ENCODE measurements at places on chromosomes 4 and X.

GRCh38 chr4:6705646-6706045 is 4.0 kb downstream of the MRFAP1L1 start:
- DNase-seq, result no peak

DNA sequence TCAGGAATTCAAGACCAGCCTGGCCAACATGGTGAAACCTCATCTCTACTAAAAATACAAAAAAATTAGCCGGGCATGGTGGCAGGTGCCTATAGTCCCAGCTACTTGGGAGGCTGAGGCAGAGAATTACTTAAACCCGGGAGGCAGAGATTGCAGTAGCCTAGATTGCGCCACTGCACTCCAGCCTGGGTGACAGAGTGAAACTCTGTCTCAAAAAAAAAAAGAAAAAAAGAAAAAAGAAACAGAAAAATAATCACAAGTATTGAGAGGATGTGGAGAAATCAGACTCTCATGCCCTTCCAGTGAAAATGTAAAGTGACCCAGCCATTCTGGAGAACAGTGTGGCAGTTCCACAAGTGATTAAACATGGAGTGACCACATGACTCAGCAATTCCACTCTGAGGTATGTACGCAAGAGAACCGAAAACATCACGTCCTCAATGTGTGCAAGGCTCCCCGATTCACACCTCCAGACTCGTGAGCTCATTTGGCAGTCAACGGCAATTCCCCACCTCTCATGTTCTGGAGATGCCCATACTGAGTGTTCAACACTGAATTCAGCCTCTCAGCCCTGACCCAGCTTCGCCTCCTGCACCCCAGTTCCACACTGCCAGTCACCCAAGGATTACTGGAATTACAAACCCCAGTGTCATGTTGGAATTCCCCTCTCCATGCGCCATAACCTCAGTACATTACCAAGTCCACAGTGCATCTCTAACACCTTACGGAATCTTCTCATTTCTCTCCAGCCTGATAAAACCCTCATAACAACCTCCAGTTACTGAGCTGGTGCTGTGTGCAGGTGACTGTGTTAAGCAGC is 21.1 kb downstream of the ACOX3 start:
- peak; percentile 36 for DNase-seq

DNA sequence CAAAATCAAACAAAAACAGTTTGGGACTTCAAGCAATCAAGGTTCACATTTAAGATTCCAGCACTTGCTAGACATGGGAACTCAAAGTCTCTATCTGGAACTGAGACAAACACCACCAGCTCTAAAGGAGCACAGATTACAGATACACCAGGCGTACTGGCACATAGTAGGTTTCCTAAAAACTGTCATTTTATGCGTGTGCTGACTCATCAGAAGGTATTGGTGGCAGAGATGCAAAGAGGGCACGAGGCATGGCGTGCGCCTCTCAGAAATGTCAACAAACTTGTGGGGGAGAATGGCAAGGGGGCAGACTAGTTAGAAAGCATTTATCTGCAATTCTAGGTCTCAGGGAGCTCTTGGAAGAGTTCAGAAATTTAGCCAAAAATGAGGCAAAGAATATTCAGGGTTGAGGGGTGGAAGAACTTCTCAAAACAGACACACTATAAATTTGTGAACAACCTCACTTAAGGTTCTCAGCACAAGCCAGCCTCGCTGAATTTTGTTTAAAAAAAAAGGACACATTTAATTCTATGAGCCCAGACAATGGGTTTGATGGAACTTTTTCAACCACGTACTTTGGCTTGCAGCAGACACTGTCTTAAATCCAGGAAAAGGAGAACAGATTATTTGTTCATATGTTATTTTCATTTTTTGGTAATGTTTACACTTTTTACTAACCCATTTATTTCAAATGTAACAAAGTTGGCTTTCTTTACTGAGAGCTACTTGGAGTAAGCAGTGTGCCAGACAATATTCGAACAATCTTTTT is 100.0 kb downstream of the SHISA3 start:
- no peak for DNase-seq

DNA sequence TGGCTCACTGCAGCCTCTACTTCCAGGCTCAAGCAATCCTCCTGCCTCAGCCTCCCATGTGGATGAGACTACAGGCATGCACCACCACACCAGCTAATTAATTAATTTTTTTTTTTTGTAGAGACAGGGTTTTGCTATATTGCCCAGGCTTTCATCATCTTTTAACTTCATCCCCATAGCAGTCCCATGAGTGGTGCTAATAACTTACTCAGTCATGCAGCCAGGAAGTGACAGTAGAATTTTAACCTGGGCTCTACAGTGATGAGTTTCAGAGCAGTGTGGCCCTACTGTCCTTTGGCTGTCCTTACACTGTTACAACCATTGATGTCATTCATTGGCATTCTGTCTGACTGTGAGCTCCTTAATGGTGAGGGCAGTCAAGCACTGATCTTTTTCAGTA is 3.9 kb upstream of the OCIAD2 start:
- DNase-seq, result no peak

DNA sequence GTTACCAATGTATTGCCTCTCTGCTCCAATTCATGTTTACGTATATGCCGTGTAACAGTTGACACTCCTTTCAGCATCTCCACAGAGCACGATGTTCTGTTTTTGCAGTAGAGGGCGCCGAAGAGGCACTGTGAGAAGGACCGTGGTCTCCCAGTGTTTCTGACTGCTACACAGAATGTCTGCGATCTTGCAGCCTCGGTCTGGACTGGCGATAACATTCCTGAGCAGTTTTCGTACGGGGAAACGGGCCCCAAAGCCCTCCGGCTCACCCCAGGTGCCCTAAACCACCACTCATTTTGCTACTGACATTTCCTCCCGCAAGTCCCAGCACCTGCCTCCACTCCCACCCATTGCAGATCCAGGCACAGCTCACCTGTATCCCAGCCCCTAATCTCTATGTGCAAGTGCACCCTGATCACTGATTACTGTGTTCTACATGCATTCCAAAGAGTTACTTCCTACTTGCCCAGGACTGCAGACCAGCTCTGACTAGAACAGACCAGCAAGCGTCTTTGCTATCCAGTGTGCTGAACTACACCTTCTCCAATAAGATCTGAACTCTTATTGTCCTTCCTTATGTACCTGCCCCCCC is 12.4 kb upstream of the NFXL1 start:
- no peak for DNase-seq

DNA sequence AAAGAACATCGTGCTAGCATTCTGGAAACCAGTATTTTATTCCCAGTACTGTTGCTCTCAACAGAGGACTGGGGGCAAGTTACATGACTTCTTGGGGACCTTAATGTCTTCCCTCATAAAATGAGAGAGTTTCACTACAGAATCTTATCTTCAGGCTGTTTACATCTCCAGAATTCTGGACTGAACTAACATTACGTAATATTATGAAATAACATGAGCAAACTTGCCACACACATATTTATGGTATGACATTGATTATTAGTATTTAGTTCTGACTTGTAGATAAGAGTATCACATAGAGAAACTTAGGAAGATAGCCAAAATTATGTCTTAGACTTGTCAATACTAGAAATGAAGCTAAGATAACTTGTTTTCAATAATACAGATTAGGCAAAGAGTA is 68.0 kb downstream of the NFKB1 start:
- no peak for DNase-seq

DNA sequence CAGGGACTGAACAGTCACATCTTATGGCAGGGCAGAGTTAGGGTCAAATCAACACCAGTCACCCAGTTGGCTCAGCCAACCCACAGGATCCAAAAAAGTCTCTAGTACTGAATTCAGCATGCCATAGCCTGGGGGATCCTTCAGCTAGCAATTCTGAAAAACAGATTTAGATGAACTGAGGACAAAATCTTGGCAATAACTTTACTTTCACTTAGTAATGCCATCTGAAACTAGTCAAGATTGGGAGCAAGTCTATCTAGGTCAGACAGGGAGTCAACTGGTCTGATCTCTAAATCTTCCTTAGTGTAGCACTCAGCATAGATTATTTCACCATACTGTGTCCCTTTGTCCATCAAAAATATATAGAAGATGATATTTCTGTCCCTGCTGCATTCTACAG is 76.0 kb downstream of the HHIP start:
- no peak for DNase-seq

DNA sequence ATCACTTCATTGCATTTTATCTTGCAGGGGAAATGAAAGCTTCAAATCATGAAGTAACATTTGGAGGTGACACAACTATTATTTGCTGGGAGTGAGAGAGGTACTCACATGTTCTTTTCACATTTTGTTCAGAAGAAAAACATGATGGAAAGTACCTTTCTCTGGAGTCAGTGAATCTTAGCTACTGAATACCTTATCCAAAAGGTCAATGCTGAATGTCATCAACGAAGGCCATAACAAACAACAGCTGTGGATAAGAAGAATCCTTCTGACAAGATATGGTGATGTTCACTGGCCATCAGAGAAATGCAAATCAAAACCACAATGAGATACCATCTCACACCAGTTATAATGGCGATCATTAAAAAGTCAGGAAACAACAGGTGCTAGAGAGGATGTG is 36.5 kb upstream of the NUDT10 start:
- DNase-seq, result no peak

DNA sequence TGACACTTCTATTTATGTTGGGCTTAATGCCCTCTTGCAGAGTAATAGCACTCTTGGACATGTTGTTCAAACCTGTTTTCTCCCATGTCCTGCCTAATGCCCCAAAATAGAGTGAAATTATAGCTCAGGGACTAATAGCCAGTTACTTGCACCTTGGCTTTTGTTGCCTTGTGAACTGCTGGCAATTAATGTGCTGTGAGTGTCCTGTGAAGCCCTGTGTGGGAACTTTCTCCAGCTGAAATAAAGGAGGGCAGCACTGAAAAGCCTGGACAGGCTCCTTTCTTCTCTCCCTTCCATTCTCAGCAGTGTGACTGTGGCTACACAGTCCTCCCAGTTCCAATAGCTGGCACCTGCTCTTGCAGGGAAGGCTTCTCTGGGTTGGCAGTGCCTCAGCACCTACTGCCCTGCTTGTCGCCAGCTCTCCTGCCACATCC is 72.4 kb downstream of the DCLK2 start:
- no peak for DNase-seq

DNA sequence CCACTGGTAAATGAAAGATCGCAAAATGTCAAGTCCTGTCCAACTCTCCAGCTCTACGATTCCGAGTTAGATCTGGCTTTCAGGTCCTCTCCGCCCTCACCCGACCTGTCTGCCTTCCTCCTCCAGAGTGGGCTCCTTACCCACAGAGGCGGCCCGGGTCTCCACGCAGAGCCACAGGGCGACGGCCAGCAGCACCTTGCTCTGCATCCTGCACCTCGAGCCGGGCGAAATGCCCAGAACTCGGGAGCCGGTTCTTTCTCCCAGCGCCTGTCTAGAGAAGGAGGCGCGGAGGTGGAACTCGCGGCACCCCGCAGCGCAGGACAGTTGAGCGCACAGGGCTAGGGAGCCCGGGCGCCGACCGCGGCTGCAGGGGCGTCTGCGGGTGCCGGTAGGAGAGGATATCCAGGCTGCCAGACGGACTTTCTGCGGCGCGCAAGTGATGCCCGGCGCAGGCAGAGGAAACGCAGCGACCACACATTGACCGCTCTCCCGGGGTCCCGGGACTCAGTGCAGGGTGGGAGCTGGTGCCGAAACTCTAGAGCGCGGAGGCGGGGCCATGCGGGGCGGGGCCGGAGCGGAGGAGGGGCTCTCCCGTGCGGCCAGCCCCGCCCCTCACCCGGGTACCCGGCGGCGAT is at the start of gene KDR:
TSS of gene KDR (minus strand) at position 509 of the 635 bp plus-strand sequence. CDS start at position 207, 302 bp downstream.
- DNase-seq, result no peak

DNA sequence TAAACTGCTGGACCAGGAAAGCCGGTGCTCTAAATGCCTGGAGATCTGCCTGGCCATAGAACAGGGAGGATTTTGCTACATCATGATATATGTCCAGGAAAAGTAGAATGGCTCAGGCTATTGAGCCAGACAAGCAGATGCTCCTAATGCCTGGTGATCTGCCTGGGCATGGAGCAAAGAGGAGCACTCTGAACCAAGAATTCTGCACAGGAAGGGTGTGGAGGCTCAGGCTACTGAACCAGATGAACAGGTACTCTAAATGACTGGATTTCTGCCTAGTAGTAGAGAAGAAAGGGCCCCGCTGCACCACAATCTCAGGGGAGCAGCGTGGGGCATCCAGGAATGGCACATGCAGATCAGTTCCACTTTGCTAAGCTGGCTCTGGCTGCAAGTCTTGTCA is 607.9 kb downstream of the ANKRD50 start:
- DNase-seq, result no peak

- no peak for DNase-seq
These were observed 1.3 kb downstream of the FAM9C start for GRCh38 chrX:13043138-13043537.

DNA sequence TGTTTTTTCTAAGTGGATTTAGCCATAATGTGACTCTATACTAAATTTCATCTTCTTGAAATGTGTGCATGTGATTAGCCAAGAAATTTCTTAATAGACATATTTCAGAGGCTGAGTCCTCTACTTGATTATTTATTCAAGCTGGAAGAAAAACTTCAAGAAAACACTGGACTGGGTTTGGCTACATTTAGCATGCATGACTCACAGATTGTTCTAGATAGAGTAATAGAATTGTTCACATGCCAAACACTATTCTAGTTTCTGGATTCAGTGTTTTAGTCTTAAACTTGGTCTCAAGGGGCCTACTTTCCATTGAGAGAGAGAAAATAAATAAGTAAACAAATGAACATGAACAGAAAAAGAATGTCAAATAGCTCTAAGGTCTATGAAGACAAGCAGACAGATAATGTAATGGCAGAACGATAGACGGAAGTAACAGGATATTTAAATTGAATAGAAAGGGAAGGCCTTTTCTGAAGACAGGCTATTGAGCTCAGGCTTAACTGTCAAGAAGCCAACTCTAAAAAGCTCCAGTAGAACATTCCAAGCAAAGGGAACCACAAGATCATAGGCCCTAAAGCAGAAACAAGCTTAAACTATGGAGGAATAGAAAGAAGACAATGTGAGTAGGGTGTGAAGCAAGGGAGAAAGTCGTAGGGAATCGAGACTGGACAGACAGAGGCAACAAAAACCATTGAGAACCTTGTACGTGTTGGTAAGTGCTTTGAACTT is 104.6 kb downstream of the TMEM144 start:
- DNase-seq, result no peak

- no peak for DNase-seq
These were observed 56.6 kb upstream of the RBM47 start for GRCh38 chr4:40686081-40686913.

Data from activated T-helper 1 cell treated with anti-CD3 and anti-CD28 coated beads, Interleukin-2, amount 50 U/mL, for 16 hours (primary cell).